Neuronal stem cell (in vitro differentiated cells): ENCODE measurements at places on chromosomes 5 and 9.

GRCh38 chr9:19470981-19471650 lies 62.3 kb downstream of the ACER2 start:
- no peak for DNase-seq

- DNase-seq, result peak; percentile 77
Observed at GRCh38 chr9:91423785-91424402, at the start of gene NFIL3. Gene NFIL3, minus strand, starts transcription at chr9:91423832. Its CDS starts 13,098 bp downstream, at chr9:91410734.

GRCh38 chr5:135539430-135540005 lies 3.8 kb upstream of the NEUROG1 start:
- DNase-seq, result no peak

- no peak for DNase-seq
Observed at GRCh38 chr9:93244510-93245436, 60.8 kb downstream of the WNK2 start.

DNA sequence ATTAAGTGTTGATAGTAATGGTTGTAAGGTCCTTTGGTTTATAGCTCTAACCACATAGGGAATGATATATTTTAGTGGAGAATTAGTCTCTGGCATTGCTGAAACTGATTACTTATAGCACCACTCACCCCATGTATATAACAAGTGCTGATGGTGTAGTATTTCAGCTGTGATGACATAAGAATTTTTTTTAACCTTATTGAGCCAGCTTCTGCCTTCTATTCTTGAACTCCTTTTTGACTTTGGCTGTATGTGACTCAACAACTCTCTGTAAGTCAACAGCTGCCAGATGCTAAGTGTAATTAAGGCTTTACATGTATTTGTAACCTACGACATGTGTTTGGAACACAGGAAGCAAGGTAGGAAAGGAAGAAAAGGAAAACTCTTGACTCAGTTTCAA lies 929.6 kb upstream of the WWC1 start:
- no peak for DNase-seq

DNA sequence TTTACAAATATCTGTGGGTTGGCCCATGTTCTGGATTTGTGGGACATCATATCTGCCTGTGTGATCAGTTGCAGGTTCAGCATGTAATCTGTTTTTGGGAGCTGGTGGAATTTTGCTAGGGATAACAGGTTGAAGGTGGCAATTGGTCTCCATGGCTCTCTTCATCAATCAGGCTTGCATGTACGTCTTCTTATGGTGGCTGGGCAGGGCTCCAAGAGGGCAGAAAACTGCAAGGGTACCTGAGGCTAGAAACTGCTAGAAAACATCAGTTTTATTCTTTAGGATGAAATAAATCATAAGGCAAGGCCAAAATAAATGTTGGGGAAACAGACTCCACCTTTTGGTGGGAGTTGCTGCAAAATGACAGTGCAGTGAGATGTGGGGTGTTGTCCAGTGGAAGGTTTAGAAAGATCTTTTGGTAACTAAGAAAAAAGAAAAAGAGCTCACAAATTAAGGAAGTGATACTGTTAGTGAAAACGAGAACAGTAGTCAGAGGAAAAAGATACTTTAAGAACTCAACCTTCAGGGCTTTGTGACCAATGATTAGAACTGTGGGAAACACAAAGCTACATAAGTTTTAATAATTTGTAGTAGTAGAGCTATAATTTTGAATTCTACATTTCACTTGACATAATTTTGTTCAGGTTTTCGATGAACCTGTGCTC lies 300.7 kb upstream of the IZUMO3 start:
- DNase-seq, result no peak

DNA sequence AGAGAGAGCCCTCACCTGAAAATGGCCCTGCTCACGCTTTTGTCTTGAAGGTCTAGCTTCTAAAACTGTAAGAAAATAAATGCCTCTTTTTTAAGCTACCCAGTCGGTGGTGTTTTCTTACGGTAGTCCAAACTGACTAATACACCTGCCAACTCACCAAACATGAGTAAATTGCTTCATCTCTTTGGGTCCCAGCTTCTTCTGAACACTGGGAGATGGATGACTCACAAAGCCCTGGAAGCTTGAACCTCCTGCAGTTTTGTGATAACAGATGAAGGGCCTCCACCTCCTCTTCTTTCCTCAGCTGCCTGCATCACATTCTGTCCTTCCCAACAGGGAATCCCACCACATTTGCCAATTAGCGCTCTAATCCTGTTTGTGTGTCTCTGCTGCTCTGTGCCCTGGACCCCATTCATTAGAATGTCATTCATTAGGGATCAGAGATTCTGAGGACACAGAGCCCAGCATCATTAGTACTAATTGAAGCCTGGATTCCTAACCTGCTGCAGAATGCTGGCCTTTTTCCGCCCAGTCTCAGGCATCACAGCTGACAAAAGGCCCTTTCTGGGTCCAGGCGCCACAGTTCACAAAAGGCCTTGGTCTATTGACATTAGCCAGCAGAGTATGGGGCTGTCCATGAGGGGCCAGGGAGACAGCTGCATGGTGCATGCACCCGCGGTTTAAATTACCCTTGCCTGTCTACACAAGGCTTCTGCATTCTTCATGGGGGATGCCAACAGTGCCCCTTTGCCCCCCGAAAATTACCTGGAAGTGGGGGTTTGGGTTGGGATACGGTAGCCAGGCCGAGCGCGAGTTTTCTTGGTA lies 349.3 kb downstream of the SEMA5A start:
- peak; percentile 95 for DNase-seq

DNA sequence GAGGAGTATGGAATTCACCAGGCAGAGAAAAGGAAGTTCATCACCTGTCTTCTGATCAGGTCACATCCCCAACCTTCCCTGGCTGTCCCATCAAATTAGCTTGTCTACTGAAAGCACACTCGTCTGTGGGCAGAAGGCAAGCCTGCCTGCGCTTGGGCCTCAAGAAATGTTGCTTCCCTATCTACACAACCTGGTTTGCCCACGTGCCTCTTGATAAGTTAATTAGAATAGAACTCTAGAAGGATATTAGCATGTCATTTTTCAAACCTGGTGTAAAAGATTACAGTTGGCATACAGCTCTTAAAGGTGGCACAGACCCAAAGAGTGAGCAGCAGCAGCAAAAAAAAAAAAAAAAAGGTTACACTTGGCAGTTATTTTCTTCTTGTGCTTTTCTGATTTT lies 5.1 kb downstream of the TTC23L start:
- DNase-seq, result no peak

DNA sequence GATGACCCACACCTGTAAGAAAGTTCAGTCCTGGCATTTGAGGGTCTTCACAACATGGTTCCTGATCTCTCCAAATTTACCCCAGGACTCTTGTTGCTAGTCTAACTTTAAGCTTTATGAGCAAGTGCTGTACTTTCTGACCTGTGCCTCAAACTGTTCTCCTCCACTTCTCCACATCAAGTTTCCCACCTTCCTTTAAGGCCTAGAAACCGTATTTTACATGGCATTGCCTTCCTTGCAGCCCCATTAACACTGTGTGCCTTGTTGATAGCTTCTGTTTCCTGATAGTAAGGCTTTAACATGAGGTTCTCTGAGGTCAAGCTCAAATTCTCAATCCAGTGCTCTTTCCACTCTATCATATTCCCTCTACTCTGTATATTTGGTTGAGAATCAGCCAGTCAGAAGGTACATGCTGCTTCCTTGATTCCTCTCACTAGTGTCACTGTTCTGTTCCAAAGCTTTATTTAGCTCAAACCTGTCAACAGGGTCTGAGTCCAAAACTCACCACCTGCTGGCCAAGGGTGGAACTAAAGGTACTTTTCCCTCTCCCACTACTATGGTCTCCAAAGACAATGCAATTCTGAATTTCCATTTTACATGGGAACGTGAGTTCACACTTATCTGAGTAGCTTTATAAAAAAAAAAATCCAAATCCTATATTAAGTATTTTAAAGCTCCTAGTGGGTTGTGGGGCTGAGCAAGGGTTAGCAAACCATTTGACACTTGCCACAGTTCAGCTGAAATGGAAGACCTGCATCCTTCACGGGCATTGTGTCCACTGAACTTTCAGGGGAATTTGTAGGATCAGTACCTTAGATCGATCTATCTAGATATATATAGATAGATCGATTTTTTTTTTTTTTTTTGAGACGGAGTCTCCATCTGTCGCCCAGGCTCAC lies 21.1 kb downstream of the VCP start:
- DNase-seq, result peak; percentile 41

- DNase-seq, result no peak
Observed at GRCh38 chr9:136132512-136133050, 13.9 kb upstream of the TMEM250 start.

DNA sequence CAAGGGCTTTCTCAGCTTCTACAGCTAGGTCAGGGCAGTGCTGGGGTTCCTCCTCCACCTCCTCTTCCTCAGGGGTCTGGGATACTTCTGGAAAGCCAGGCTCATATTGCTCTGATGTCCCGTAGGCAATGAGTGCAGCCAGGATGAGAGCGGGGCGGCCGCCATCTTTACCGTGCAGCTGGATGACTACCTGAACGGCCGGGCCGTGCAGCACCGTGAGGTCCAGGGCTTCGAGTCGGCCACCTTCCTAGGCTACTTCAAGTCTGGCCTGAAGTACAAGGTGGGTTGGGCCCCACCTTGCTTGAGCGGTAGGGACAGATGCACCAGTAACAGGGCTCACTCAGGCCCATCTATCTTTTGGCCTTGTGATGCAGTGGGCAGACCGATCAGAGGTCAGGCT lies 34.8 kb downstream of the GSN start:
- DNase-seq, result no peak

GRCh38 chr5:34916518-34916917 lies 1.0 kb downstream of the BRIX1 start:
- no peak for DNase-seq

DNA sequence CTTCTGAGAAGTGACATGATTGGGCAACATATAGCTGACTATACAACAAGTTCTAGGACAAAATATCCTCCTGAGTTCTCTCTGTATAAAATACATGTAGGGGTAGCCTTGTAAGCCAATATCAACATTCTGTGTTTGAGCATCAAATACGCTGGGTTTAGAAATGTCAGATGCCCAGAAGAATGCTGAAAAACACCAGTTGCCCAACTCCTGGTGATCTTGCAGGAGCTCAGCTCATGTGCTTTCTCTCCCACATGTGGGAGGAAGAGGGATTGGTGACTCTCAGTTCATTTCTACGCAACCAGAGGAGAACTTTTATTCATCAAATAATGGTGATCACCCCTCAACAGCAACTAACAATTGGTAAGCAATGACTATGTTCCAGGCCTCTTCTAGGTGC lies 810.9 kb upstream of the ACO1 start:
- no peak for DNase-seq

GRCh38 chr9:128201441-128202369 lies 1.5 kb upstream of the DNM1 start:
- no peak for DNase-seq

GRCh38 chr5:72434056-72434780 lies 73.0 kb downstream of the ZNF366 start:
- no peak for DNase-seq

- DNase-seq, result no peak
Observed at GRCh38 chr5:59792983-59793585, 100.4 kb downstream of the PDE4D start.

DNA sequence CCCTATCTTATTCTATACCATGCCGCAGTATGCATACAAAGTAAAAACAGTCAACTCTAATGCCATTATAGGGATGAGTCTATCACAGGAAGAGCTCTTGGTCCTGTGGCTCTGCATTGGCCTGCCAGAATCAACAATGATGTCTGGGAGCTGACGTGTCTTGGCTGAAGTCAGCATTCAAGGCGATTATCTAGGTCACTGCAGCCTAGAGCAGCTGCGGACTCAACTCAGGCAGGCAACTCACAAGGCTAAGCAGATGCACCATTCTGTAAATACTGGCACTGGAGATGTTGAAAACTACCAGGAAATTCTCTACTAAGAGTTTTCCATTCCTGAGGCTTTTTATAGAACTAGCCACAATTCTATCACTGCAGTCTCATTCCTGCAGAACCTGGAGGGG lies 13.3 kb downstream of the SPATA9 start:
- no peak for DNase-seq
